ENCODE measurements at places on chromosomes 16 and 17.

- no peak for DNase-seq
These were observed 28.7 kb upstream of the MILR1 start for GRCh38 chr17:64420143-64420670.

- no peak for DNase-seq
These were observed 806 bp downstream of the IFT140 start for GRCh38 chr16:1610899-1611632.

- no peak for DNase-seq
These were observed 71.8 kb upstream of the ZNF469 start for GRCh38 chr16:88310796-88311605.

GRCh38 chr16:23080329-23080728 is 68.9 kb downstream of the USP31 start:
- no peak for DNase-seq

DNA sequence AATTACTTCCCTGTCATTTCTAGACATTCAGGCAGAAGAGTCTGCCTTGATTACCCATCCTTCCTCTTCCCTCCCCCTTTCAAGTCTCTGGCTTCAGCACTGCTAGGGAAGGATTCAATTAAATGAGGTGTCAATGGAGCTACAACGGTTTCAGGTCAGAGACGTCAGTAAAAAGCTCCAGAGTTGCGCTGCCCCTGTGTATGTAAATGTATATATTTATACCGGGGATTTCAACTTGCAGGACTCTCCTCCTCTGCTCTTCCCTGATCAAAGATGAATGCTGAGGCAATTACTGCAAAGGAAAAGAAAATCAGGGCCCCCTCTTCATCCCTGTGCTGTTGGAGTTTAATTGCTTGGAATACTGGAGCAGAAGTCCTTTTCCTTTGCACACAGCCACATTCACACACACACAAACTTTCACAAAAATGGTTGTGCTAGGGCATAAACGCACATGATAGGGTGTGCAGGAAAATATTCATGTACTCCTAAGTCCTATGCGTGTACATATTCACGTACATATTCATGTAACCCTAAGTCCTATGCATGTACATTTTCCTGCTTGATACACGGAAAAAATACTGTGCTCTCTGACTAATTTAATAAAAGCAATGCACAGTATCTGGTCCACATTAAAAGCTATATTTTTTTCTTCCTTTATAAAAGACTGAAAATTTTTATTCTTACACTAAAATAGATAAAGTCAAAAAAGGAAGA is 129.7 kb upstream of the PMFBP1 start:
- DNase-seq: no peak

DNA sequence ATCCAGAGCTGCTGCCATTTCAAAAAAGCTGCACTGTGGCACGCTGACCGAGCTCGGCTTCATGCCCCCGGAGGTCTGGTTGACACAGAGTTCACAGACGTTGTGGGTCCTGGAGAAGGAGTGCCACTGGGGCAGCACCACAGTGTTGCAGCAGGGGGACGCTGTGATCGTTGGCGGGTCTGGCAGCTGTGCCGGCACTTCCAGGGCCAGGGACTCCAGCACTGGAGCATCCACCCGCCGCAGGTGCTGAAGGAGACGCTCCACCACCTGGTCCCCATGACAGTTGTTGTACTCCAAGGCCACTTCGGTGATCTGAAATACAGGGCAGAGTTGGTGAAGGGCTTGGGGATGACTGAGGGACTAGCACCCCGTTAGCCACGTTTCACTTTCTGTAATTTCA is 23.5 kb downstream of the SNN start:
- no peak for DNase-seq

DNA sequence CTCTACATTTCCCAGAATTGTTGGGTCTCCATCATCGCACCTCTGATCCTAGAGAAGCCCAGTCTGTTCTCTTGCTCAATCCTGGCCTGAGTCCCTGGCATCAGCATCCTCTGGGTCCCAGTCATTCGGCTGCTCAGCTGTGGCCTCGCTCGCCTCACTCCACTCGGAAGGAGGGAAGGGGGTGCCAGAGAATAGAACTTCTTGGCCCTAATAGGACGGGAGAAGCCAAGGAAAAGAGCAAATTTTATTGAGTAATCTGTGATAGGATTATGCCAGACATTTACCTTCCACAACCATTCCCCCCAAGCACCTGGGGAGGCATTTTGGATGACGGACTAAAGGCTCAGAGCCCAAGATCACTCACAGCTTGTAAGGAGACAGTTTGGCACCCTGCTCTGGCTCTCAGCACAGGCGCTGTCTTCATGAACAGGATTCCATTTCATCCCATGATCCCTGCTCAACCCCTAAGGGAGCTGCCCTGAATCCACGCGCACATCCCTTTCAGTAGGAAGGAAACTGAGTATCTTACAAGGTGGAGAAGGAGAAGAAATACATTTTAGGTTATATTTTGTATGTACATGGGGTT is 498 bp upstream of the CLEC10A start:
- no peak for DNase-seq

DNA sequence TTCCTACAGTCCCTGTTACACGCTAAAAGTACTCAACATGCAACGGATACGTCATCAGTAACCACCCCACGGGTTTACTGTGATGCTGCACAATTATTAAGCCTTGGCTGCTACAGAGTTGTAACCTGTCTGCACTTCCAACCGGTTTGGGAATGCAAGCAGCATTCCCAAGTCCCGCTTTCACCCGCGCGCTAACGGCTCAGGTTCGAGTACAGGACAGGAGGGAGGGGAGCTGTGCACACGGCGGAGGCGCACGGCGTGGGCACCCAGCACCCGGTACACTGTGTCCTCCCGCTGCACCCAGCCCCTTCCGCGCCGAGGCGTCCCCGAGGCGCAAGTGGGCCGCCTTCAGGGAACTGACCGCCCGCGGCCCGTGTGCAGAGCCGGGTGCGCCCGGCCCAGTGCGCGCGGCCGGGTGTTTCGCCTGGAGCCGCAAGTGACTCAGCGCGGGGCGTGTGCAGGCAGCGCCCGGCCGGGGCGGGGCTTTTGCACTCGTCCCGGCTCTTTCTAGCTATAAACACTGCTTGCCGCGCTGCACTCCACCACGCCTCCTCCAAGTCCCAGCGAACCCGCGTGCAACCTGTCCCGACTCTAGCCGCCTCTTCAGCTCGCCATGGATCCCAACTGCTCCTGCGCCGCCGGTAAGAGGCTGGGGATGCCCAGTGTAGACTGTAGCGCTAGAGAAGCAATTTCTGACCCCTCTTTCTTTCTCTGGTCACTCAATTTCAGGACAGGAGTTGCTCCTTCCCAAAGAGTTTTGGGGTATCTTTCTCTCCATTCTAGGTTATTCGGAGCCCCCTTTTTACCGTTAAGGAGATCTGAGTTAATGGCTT is at the start of gene MT2A:
Gene MT2A (plus strand): TSS at position 542 of the 833 bp plus-strand sequence. CDS start 72 bp downstream, at position 614.
- DNase-seq: peak; percentile 82

GRCh38 chr17:5468075-5468473 is 708 bp downstream of the DHX33 start:
- DNase-seq: peak; percentile 21

DNA sequence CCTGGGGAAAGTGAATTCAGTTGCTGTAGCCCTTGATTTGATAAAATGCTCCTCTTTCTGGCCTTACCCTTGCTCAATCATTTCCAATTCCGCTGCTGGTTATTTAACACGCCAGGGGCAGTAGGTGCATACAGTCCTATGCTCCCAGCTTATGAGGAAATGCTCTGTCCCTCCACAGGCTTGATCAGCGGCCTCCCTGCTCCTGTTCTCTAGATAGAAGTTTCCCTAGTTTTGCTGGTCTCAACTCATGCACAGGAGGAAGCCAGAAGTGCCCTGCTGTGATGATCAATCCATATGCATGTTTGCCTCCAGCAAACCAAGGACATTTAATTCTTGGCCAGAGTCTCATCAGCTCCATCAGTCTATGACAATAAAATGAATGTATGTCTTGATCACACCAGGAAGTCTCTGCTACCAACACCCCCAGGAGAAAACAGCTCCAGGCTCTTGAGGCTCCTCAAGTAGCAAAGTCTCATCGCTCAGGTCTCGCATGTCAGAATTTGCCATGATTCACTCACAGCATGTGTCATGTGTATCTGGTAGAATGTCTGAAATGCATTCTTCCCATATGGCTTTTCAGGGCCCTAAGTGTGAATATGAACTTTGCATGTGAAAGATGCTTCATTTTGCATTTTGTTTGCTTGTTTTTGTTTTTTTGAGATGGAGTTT is 208.9 kb downstream of the CDH13 start:
- no peak for DNase-seq

- DNase-seq: no peak
These were observed at the start of gene CUEDC1 for GRCh38 chr17:57955183-57955931. Gene CUEDC1 (minus strand): TSS chr17:57955412. CDS start chr17:57885564, 69,848 bp downstream.

GRCh38 chr17:38327936-38328335 is 15.8 kb downstream of the GPR179 start:
- no peak for DNase-seq

- no peak for DNase-seq
These were observed 2.0 kb upstream of the TTYH2 start for GRCh38 chr17:74211141-74211911.

DNA sequence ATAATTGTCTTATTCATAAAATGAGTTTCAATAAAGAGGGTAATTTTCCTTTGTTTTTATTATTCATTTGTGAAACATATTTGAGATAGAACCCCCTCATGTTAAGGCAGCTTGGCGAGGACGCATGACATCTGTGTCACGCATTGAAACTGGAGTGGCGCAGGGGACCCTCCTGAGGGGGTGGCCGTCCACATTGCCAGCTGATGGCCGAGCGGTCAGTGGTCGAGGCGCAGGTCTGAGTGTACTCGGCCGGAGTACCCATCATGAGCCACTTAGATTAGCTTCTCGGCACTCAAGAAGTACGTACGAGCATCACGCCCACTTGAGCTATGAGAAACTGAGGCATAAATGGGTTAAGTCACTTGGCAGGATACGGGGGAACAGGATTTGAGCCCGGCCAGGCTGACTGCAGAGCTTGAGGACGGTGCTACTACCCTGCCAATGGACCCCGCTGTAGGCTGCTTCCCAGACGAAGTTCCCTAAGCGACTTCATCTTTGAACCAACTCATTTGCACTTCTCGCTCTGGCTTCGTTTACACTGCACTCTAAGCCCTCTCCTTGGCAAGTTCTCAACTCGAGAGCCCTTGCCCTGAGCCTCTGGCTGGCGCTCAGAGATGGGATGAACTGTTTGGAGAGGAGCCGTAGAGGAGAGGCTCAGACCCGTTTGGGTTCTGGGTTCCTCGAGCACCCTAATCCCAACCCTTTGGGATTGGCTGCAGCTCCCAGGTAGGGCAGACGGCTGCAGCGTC is 91.8 kb downstream of the SDK2 start:
- no peak for DNase-seq

GRCh38 chr17:45139533-45139920 is 4.0 kb downstream of the ACBD4 start:
- no peak for DNase-seq

DNA sequence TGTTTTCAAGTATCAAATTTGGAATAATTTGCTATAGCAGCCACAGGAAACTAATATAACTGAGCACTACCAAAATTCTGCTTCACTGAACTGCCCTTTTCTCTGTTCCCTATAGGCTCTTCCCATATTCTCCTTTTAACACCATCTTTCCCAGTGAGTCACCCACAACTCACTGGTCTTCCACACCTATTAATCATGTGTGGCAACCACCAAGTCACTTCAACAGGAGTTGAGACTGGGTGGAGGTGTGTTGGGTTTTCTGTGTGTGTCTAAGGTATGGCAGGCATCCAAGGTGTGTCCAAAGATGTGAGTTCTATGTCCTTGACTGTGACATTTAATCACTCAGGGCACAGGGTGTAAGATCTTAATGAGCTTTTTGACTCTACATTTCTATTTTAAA is 610.0 kb upstream of the CDH11 start:
- DNase-seq: no peak

- DNase-seq: no peak
These were observed 16.4 kb downstream of the NF1 start for GRCh38 chr17:31111183-31111582.

GRCh38 chr16:81875461-81875860 is 96.4 kb downstream of the PLCG2 start:
- DNase-seq: no peak

DNA sequence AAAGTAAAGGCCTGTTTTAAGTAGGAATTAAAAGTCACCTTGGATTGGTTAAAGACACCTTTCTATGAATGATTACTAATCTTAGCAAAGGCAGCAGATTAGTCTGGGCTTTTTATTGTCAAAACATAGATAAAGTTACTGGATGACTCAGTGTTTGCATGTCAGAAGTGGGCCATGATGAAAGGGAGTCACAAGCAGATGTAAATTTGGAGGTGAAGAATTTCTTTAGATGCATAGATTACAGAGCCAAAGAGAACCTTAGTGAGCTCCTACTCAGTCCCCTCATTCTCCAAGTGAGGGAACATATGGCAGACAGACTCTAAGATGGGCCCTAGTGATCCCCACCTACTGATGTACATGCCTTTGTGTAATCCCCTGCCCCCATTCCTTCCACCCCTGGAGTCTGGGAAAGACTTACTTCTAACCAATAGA is 124.5 kb downstream of the HS3ST3A1 start:
- no peak for DNase-seq

DNA sequence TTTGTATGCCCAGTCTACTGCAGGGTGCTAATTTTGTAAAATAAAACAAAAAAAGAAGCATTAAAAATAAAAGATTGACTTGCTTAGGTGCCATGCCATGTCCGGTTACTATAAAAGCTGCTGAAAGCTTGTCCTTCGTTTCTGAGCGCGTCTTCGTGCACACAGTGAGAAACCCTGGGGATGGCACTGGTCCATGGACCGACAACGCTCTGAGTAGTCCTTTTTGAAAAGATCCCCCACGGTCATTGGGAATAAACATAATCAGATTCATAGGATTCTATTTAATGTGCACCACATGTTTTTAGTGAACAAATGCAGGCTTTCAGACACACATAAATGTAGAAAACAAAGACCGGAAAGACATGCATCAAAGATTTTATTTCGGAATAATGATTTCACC is 146.3 kb downstream of the XYLT1 start:
- DNase-seq: no peak

DNA sequence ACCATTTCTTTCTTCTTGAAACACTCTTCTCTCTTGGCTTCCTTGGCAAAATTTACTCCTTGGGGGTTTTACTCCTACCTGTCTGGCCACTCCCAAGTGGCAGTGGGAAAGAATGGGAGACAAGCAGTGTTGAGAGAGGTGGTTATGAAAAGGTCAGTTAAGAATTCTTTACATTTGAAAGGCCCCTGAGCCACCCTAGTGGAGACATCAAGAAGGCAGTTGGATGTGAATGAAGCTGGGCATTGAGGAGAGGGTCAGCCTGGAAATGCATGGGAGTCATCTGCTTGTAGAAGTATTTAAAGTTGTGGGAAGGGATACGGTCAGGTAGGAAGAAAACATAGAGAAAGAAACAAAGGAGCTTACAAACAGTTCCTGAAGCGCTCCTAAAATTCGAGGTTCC is 42.3 kb upstream of the CCNF start:
- no peak for DNase-seq
